Endothelial cell (in vitro differentiated cells): ENCODE measurements at places on chromosomes 7 and 10. TPM values are rescaled to one million over a fixed set of nuclear protein-coding genes. Genes with fewer than 3 reads are reported as not detected.

Gene CPA2
- total RNA-seq = not detected

Gene XPNPEP1
- 202 TPM for total RNA-seq

Gene EXOC4
- 94.0 TPM for total RNA-seq

Gene C7orf33
- total RNA-seq = not detected
